AG04450 (cell line): ENCODE measurements at places on chromosomes 5 and 9.

DNA sequence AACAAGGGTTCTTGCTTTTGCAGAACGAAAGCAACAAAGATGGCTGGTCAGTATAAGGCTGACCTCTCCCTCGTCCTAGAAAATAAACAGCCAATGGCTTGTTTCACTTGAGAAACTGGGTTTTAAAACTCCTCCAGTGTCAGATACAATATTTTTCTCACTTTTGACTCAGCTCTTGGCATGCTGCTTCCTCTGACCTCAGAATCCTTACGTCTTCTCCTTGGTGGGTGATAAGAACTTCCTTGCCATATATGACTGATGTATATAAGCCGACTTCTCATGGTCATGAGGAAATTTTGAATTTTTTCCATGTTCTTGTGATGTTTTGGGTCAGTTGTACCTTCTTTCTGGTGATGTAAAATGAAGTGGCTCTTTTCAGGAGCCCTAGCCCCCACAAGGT is 3.8 kb downstream of the ZNF618 start:
- peak; percentile 11 for DNase-seq

DNA sequence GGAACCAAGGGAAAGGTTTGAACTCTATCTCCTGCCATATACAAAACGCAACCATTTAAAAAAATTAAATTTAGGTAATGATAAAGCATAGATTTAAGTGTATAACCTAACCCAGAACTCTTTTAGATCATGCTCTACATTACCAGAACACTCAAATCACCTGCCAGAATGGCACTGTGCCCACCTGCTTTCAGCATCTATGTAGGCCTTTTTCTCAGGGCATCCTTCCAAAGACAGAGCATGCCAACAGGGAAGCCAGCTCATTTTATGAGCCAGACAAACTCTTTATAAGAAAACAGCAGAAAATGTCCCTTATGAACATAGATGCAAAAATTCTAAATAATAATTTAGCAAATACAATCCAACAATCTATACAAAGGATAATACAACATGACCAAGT is 47.9 kb upstream of the SMAD5 start:
- no peak for DNase-seq

GRCh38 chr9:84841931-84842330 is 172.4 kb downstream of the NTRK2 start:
- no peak for DNase-seq

GRCh38 chr5:123545506-123545905 is 33.5 kb downstream of the CSNK1G3 start:
- DNase-seq = no peak
